ENCODE measurements at places on chromosomes 16 and 17. TPM values are rescaled to one million over a fixed set of nuclear protein-coding genes. Genes with fewer than 3 reads are reported as not detected.

WNK4 gene
- total RNA-seq = 0.41 TPM

DNA sequence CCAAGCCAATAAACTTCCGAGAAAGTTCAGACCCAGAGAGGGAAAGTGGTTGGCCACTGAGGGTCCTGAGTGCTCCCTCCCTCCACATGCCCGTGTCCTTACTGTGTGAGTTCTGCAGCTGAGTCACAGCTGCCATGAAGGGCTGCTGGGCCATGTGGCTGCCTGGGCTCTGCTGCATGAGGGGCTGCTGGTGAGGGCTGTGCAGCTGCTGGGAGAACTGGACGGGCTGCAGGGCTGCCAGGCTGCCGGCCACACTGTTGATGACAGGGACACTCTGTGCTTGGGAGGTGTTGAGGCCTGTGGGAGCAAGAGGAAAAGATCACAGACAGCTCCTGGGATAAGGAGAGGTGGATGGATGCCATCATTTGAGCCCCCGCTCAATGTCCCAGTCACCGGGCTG is 44.0 kb downstream of the HNF1B start:
- ATAC-seq = no peak

CCDC144A gene
- total RNA-seq = 8.2 TPM

IL34 gene
- total RNA-seq = not detected

- ATAC-seq = no peak
Observed at GRCh38 chr16:65819136-65819898, 547.2 kb upstream of the CDH5 start.

DNA sequence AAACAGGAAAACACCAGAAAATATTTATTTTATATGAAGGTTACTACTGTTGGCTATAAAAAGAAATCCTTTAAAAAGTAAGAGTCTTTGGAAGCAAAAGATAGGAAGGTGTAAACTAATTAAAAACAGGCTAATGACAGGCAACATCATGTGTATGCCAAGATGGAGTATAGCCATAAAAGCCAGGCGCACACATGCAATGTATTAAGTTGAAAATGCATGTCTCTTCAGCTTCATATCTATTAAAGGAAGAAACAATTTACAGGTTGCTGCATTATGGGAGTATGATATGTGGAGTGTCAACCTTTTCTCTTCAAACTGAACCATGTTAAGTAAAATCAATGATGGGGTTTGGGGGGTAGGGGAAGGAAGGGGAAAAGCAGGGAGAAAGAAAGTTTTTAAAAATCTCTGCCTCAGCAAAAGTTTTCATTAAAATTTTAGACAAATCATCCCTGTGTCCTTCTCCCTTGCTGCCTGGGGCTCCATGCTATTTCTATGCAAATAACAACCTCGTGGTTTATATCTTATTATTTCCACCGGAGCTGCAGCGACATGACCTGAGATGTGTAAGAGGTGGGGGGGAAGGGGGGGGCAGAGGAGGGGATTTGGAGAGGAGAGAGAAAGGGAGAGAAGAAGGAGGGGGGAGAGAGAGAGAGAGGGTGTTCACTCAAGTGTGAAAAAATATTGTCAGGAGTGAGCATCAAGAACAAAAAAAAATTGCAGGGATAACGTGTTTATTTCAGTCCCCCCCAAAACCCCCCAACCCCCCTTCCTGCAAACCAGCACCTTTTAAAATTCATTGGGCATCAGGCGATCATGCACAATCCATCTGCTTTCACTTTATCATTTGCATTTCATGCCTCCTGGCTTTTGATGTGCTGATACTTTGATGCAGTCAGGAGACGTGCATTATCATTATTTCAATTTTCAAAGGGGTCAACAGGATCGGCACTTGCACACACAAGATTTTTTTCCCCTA is 197.6 kb downstream of the AATF start:
- ATAC-seq = no peak

GRCh38 chr17:38728290-38728831 is 1.8 kb upstream of the CISD3 start:
- peak; percentile 22 for ATAC-seq

DNAI2 gene
- total RNA-seq = 0.19 TPM

CCL4L2 gene
- total RNA-seq = 5.5 TPM

CLDN7 gene
- total RNA-seq = 0.52 TPM

CCL15 gene
- total RNA-seq = not detected

NOXO1 gene
- total RNA-seq = 1.0 TPM

DNA sequence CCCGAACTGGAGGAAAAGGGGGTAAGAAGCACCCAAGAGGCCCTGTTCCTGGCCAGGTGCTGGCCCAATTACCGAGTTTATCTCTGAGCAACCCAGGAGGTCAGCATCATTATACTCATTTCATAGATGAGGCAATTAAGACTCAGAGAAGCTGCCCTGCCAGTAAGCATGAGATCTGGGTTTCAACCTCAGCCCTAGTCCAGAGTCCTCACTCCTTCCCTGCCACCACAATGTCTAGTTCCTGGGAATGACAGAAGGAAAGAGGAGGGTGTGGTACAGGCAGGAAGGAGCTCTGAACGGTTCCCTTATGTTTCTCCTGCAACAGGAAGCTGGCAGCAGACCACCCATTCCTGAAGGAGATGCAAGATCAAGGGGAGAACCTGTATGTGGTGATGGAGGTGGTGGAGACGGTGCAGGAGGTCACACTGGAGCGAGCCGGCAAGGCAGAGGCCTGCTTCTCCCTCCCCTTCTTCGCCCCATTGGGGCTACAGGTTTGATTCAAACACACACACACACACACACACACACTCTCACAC is 7.4 kb downstream of the GSDMA start:
- ATAC-seq = no peak

GRCh38 chr17:17723354-17724261 is 42.4 kb downstream of the RAI1 start:
- ATAC-seq = peak; percentile 42

- ATAC-seq = no peak
Observed at GRCh38 chr17:80183581-80184422, 14.0 kb downstream of the CARD14 start.

PPP1R1B gene
- total RNA-seq = not detected

PRSS22 gene
- total RNA-seq = not detected

GRCh38 chr17:34393401-34393800 is 30.4 kb upstream of the CCL1 start:
- no peak for ATAC-seq

DNA sequence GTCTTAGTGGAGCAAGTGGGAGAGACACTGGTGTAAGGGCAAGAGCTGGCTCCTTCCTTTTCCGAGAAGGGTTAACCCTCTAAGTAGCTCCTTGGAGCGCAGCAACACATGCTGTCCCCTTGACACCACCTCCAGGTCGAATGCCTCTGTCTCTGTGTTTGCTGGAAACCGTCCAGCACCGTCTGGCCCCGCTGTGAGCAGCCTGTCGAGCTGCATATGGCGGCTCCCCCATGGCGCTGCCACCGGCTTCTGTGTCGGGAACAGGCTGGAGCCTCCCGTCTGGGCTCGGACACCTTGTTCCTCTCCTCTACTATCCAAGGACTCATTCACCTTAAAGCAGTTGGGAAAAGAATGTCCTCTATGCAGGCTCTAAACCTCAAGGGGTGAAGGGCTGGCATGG is 28.9 kb upstream of the WSCD1 start:
- no peak for ATAC-seq

NHLRC4 gene
- 1.1 TPM for total RNA-seq

DNA sequence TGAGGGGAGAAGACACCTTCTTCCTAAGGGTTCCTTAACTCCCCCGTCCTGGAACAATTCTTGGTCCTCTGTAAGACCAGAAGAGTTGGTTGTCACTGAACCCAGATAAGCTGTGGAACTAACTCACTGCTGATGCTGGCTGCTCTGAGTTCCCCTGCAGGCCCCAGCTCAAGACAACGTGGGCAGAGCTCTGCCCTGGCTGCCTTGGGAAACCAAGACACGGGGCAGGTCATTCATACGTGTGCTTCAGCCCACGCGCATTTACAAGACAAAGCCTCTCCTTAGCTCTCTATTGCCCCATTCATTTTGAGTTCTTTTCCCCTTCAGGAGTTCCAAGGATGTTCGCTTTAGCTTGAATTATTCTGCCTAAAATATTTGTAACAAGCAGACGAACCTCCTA is 3.4 kb upstream of the NAT9 start:
- ATAC-seq = peak; percentile 45

- ATAC-seq = no peak
Observed at GRCh38 chr17:33199571-33200510, 93.3 kb downstream of the ASIC2 start.

MAF gene
- total RNA-seq = 173 TPM

PTX4 gene
- not detected for total RNA-seq

TMEM98 gene
- total RNA-seq = not detected

- no peak for ATAC-seq
Observed at GRCh38 chr16:20242568-20243255, 84.6 kb downstream of the GP2 start.

DNA sequence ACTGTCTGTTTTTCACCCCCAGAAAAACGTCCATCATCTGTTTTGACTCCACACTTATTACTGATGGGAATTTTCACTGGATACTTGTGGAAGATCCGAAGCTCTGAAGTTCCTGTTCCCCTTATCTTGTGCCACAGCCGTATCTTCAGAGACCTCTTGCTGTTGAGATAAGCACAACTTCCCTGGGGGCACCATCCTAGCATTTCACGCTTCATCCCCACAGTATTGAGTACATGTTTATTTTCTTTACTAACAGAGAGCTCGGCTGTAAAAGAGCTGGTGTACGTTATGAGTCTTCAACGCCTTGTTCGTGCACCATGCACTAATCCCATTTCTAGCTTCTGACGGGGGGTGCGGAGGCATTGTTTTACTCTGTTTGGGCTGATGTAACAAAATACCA is 813.6 kb upstream of the EEF2KMT start:
- no peak for ATAC-seq

ACSM3 gene
- total RNA-seq = 13.3 TPM

DNA sequence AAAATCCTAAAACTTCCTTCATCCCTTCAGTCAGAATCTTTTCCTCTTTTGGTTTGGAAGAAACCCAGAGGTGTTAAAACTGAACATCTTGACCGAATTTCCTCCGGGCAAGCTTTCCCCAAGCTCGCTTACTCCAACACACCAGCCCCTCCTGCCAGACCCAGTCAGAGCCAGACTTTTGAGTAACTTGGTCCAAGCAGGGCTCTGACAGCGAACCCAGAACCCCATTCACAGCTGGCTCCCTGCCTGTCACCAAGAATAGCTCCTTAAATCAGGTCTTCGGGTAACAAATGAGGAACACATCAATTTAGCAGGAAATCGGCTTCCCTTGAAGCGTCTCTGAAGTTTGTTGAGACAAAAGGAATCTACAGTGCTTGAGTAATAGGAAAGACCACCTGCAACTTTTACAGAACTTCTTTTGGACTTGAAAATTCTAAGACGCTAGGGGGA is 27.3 kb downstream of the GAS7 start:
- no peak for ATAC-seq

NPIPB6 gene
- total RNA-seq = 2.9 TPM

XYLT2 gene
- total RNA-seq = 95.1 TPM

DNA sequence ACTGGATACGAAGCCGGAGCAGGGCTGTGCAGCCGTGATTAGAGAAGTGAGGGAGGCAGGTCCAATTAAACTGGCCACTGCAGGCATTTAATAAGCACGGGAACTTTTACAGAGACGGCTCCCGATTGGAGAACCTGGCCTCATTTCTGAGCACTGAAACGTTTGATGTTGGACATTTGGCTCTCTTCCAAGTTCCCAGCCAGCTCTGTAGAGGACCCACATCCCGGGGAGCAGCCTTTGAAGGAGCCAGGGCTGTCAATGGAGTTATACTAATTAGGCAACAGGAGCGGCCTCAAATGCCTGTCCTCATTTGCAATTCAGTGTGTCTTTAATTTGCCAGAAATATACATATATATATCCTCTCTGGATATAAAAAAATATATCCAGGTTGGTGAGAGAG is 499.4 kb upstream of the C16orf82 start:
- ATAC-seq = no peak

DNA sequence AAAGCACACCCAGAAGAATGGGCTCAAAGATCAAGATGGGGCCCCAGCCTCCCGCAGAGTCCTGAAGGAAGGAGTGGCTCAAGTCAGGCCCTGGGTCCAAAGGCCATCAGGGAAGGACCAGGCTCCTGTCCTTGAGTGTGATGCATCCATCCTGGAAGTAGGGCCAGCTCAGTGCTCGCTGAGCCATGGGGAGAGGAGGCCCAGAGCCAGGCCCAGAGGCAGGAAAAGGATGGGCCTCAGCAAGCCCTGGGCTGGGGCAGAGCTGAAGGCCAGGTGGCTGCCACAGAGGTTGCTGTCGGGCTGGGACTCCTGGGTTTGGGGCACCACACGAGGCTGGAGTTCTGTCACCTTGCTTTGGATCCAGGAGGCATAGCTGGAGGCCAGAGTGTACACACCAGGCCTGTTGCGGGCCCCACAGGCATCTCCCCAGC is 3.7 kb downstream of the PRSS8 start:
- no peak for ATAC-seq

DNA sequence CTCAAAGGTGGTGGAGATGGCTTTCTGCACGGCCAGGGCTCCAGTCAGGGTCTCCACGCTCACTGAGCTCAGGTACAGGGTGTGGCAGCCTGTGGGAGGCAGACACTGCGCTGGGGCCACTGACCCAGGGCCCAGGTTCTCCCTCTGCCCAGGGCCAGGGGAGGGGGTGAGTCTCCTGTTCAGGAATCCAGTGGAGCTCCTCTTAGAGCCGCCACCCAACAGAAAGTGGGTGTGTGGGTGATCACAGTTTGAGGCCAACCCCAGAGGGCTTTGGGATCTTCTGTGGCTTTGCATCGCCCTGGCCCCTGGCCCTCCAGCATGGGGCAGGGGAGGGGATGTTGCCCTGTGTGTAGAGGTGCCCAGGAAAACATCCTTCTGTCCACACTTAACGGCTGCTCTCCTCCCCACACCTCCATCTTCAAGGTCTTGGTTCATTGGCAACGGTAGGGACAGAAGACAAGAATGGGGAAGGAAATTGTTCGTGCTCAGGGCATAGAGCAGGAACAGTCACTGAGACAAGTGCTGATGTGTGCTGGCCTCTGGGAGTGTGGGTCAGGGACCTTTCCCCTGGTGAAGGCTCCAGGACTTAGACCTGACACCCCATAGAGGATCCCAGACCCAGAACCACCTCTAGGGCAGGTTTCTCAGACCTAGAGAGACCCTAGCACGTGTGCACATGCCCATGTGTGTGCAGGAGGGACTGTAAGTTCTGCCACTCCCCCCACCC is 21.5 kb downstream of the TNS4 start:
- peak; percentile 3 for ATAC-seq

DNA sequence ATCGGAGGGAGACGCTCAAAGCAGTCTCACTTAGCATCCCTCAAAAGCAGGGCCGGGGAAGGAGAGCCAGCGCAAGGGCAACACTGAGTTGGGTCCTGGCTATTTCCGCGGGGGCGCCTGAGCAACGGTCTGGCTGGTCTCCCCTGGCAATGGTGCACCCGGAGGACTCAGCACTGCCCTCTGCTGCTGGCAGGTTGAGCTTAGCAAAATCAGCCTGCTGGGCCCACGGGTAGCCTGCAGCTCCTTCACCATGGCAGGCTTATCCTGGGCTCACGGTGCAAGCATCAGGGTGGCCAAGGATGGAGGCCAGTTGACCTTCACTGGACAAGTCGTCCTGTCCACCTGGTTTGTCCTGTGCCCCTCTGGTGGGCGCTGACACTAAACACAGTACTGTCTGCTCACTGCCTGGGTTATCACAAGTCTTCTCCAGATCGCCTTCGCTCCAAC is 14.4 kb upstream of the ALDH3A1 start:
- peak; percentile 44 for ATAC-seq

TP53TG3 gene
- total RNA-seq = not detected

Measured in activated T-helper 17 cell treated with anti-CD3 and anti-CD28 coated beads, Interleukin-2, amount 50 U/mL, for 72 hours (primary cell).